Hematopoietic multipotent progenitor cell treated with erythropoietin and hydrocortisone succinate and interleukin-3 and kit ligand, for 6 days (in vitro differentiated cells): ENCODE measurements at places on chromosomes 6 and 20.

DNA sequence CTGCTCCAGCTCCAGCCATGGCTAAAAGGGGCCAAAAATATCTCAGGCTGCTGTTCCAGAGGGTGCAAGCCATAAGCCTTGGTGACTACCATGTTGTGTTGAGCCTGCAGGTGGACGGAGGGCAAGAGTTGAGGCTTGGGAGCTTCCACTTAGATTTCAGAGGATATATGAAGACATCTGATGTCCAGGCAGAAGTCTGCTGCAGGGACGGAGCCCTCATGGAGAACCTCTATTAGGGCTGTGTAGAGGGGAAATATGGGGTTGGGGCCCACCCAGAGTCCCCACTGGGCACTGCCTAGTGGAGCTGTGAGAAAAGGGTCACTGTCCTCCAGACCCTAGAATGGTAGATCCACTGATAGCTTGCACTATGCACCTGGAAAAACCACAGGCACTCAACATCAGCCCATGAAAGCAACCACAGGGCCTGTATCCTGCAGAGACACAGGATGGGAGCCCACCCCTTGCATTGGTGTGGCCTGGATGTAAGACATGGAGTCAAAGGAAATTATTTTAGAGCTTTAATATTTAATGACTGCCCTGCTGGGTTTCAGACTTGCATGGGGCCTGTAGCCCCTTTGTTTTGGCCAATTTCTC lies 70.5 kb downstream of the NINL start:
- no peak for DNase-seq

GRCh38 chr6:10084111-10084986 lies 330.5 kb downstream of the TFAP2A start:
- DNase-seq: no peak

DNA sequence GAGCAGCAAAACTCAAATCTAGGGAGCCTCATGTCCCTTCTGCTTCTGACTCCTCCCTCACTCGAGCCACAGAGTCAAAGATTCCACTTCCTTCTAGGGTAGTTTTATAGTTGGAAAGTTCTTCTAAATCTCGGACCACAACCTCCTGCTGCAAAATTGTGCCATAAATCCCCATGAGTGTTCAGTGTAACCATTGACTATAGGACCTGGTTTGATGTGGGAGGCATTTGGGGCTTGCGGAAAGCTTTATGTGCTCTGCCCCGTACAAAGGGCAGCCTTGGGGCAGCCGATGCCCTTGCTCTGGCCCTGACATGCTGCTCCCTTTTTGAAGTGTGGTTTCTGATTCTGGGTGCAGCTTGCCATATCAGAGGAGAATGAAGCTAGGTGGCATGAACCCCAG lies 43.6 kb upstream of the IER3 start:
- peak; percentile 79 for DNase-seq

DNA sequence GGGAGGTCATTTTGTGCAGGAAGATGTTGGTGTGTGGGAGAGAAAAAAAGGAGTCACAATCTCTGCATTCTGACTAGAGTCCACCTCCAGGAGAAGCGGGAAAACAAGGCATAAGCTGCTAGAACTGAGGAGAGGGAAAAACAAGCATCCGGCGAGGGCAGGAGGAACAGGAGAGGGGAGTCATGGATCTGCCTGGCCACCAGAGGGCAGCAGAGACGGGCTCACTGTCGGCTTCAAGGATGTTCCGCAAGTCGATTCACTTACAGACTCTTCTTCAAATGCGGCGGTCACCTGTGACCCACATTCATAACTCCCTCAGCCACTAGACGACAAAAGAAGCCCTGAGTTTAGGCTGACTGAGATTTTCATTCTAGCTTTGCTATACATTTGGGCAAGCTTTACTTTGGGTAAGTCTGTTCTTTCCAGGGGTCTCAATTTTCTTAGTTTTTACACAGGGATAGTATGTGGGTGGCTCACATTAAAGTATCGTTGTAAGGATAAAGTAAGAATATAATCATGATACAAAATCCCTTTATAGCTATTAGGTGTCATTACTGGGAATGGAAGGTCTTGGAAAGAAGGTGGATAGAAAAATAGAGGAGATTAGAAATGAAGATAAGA lies 6.6 kb upstream of the BTNL2 start:
- peak; percentile 84 for DNase-seq

GRCh38 chr20:43284486-43284885 lies 94.8 kb upstream of the PTPRT start:
- DNase-seq: peak; percentile 11

GRCh38 chr6:35411066-35411465 lies 41.1 kb upstream of the FANCE start:
- DNase-seq: no peak

DNA sequence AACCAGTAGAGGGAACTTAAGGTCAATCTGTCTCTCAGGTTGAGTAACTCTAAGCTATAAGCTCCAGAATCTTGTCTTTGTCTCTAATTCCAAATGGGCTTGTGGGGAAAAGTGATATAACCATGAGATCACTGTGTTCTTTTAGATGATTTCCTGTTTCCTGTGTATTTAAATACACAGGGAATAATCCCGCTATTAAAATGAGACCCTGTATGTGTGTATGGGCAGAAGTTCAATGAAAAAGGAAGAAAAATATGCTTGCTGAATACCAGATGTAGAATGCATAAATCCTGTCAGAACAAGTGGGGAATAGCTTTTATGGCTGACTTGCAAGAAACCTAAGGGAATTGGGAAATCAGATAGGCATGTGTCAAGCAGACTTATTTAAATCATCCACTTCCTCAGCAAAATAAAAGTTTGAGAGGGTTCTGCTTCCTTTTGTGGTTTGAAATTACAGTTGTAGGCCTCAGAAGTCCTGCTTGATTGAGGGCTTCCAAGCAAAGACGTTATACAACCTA lies 164.7 kb upstream of the PDE7B start:
- DNase-seq: peak; percentile 21

GRCh38 chr6:24838081-24838480 lies 39.4 kb upstream of the ARMH2 start:
- DNase-seq: no peak

DNA sequence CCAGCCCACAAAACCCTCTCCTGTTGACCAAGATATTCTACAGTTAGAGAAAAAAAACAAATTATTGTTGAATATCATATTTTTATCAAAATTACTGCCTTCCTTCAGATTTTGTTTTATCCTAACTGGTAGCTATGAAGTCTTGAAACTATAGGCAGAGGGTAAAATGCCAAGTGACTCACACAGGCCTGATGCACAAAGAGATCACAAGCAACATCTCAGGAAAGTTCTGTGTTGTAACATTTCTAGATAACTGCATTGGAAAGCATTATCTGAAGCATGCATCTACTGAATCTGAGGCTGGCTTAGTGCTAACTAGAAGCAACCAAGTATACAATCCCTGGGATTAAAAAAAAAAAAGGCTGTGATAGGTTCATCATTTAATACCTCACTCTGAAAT lies 134.2 kb downstream of the PKHD1 start:
- no peak for DNase-seq

DNA sequence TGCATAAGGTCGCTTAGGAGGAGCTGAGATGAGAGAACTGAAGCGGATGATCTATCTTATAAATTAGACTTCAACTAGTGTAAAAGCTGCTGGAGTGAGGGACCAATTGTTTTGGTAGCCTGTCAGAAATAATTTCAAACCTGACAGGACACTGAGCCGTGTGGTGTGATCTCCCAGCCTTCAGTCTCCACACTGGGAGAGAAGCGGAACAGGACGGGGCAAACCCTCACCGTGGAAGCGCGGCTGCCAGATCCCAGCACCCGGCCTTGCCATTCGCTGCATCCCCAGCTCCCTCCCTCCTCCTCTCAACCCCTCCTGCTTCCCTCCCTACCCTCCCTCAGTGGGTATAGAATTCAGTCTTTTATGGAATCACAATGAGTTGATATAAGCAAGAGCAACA lies 900.1 kb upstream of the SLC35B3 start:
- DNase-seq: no peak

DNA sequence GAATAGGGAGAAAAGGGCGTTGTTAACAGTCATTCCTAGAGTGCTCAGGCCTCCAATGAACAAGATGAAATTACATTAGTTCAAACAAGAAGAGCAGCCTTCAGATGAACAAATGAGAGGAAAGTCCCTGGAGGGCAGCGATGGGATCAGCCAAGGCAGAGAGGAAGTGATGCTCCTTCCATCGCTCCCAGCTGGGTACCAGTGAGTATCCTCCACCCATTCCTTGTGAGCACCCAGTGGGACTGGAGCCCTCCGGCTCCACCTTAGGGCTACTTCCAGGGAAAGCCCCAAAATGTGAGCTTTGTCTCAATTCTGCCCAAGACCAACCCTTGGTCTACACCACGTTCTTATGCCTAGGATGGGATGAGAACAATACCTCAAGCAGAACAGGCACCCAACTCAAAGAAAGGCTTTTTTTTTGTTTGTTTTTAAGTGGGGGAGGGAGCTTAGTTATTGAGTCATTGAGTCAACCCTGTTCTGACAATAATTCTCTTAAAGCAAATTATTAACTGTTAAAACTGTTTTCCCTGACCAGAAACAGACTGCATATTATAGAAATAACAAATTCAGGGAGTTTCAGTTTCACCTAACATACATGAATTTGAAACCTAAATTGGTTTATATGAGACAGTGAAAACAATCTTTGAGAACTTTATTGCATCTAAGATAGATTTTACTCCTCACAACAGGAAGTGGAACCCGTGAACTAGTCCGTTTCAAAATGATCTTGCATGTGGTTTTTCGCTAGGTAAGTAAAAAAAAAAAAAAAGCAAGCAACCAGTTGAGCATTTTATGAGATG lies 106.9 kb downstream of the IPCEF1 start:
- peak; percentile 11 for DNase-seq

DNA sequence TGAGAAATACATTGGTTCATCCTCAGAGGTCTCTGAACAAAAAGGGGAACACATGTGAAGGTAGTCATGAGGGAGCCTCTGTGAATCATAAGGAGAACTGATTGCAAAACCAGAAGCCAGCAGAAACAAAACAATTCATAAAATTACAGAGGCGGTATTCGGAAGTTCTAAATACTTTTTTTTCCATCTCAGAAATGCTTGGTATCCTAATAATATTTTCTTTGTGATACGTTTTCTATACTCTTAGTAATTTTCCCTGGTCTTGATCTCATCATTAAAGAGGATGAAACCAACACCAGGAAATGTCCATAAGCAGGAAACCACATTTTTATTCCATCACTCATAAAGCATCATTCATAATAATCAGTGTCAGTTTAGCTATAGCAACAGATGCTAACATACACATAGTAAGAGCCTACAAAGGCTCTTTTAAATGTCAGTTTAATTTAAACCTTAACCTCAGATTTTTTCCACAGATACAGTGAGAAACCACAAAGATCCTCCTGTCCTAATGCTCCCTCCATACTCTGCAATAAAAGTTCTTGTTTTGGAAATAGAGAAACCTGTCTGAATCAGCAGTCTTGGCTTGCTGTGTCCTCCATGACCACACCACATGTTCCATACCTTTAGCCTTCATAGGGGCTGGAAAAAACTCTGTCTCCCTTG lies 29.2 kb downstream of the SGK1 start:
- DNase-seq: peak; percentile 60

- DNase-seq: no peak
These were observed 112.7 kb upstream of the THBS2 start for GRCh38 chr6:169366258-169366901.

DNA sequence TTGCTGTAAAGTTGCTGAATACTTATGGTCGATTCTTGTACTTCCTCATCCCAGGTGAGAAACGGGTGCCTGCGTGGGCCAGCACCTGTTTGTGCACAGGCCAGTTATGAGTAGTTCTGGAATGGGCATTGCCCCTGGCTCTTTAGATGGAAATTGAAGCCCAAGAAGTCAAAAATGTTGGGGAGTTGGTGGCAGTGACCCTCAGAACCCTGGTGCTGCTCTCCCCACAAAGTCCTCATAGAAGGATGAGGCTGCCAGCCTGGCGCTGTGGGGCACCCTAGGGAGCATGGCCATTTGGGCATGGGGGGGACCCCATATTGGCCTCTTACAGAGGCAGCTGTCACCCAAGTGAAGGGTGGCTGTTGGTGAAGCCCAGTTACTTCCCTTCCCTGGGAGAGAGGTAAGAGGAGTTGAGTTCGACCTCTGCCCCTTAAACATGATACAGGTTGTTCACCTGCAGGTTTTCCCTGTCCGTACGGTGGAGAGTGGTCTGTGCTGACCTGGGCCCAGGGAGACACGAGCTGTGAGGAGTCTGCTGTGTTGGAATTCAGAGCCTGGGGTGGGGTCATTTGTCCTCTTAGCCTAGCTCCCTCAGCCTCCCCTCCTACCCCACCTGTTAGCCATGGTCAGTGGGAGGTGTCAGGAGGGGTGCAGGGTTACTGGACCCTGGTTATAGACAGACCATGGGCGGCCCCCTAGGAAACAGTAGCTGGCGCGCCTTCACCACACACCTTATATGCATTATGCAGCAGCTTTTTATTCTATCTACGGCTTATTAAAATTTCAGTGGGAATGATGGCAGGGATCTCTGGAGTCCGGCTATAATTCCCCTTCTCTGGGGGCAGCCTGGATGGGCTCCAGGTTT lies 4.9 kb downstream of the HMGA1 start:
- DNase-seq: no peak

DNA sequence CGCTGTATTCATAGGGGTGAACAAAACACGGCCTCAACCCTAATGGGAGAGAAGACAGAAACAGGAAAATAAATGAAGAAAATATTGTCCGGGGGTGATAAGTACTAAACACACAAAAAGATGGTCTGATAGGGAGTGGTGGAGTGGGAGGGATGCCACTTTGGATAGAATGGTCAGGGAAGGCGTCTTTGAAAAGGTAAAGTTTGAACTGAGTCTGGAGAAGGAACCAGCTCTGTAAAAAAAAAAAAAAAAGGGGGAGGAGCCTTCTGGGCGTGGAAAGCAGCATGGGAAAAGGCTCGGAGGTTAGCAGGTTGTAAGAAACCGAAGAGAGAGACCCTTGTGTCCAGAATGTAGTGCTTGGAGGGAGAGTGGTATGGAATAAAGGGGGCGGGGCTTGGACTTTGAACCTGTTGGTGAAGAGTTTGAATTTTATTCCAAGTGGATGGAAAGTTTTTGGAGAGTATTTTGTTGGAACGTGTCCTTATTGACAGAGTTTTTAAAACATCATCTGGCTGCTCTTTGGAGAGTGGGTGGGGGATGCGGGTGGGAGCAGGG lies 1.8 kb downstream of the CHMP4B start:
- DNase-seq: peak; percentile 69

DNA sequence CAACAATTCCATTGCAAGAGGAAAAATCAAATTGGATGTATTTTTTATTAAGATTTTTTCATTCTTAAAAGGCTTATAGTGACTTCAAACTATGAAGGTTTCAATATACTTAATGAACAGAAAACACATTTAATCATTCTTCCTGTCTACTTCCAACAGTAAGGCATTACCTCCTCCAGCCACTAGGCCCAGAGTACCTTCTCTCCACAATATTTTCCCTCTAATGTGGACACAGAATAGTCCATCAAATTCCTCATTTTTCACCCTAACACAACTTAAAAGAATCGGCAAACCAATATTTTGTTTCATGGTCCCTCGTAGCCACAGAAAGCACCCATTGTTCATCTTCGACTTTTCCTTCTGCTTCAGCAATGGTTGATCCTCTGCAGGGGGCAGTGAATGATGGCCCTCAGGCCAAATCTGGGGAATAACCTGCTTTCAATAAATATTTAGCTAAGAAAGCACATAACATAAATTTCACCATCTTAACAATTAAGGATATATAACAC lies 335.4 kb upstream of the ID4 start:
- DNase-seq: no peak
